ENCODE measurements at places on chromosomes 13 and 19.
A peak's percentile ranks its signal among the peaks of the same experiment; 100 is the strongest.

GRCh38 chr19:13082192-13083007 lies 20.3 kb downstream of the LYL1 start:
- DNase-seq: peak; percentile 93

DNA sequence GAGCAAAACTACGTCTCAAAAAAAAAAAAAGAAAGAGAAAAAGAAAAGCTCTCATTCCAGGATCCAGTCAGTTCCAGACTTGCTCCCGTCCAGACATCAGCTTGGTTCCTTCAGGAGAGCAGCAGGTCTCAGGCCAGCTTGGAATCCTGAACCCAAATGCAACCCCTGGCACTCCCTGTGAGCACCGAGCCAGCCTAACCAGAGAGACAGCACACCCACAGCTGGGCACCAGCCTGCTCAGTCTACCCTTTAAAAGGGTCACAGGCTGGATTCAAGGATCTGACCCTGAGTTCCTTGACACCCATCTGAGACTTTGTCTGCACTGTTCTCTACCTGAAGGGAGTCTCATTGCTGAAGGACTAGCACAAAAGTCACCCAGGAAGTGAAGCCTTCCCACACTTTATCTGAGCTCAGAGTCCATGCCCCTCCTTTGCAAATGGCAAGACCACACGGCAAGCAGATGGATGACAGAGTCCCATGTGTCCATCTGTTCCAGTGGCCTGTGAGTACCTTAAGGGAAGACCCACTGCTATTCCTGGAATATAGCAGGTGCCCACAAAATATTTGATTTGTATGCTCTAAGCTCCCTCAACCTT lies 1.4 kb downstream of the PEPD start:
- DNase-seq: no peak

DNA sequence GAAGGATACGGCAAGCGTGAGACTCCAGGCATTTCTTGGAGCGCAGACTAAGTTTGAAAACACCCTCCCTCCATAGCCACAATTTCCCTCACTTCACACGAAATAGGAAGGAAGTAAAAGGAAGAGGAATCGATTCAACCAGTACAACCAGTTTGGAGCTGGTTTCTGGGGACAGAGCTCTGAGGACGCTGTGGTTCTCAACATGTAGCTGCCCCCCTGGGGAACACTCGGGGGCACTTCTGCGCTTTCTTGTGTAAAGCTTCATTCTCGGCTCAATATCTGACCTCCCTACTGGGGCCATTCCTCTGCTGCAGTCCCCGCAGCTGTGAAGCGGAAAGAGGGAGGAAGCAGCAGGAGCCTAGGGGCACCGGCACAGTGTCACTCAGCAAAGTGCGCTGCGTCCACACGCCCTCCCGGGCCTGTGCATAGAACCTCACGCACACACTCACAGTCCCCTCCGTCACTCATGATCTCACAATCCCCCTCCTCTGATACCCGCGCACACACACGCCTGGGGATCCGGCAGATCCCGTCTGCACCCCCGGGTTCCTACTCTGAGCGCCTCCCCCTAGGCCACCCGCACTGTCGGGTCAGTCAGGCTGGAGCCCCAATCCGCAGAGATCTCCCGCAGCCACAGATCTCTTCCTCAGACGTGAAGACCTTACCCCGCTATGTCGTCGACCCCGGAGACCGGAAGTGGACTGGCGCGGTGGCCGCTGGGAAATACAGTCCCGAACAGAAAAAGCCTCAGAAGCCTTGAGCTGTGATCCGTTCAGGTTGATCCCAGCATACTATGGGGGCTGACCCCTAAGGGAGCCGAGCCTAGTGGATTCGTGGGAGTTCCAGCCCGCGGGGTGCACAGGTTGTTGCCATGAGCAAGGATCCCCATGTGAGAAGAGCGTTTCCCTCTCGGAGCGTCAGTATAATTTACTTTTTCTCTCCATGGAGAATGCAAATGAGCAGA lies at the start of gene ZNF780A:
Gene ZNF780A (minus strand): TSS at position 703 of the 964 bp plus-strand sequence. CDS start 6,190 bp downstream, outside the sequence.
- peak; percentile 17 for DNase-seq

GRCh38 chr13:49975826-49976225 lies 21.0 kb upstream of the TRIM13 start:
- no peak for DNase-seq

GRCh38 chr13:30685987-30686386 lies 49.4 kb upstream of the ALOX5AP start:
- DNase-seq: no peak
